Activated T-helper 1 cell treated with anti-CD3 and anti-CD28 coated beads, Interleukin-2, amount 50 U/mL, for 16 hours (primary cell): ENCODE measurements at places on chromosomes 3 and 15.

- DNase-seq = no peak
Observed at GRCh38 chr3:55426486-55426885, 60.6 kb downstream of the WNT5A start.

GRCh38 chr3:175093748-175094147, 234.6 kb downstream of the NAALADL2 start:
- no peak for DNase-seq

- DNase-seq = no peak
Observed at GRCh38 chr15:42138968-42139386, 17.5 kb downstream of the PLA2G4F start.

- no peak for DNase-seq
Observed at GRCh38 chr15:74920456-74920855, 13.8 kb upstream of the FAM219B start.

DNA sequence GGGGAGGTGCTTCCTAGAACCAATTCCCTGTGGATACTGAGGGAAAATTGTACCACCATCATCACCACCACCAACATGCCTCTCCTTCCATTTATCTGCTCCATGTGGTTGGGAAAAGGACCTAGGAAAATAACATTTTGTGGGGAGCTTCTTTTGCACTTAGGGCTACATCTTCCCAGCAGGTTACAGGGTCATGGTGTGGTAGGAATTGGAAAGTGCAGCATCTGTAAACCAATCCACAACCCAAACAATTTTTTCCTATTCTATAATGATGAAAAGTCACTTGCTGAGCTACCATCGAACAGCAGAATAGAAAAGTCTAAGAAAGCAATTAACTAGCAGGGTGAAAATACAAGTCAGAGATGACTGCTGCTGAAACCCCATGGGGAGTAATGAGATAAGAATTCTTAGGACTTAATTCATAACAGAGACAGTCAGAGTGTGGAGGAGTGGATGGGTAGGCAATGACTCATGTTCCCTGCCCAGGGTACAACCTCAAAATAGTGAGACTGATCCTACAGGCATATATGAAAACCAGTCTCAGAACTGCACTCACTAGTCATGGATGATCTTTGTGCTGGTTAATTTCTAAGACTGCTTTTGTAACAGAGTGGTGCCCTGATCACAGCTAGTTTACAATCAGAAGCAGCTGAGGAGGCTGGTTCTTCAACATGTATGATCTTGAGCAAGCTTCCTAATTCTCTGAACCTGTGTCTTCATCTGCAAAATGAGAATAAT, 38.1 kb upstream of the LEKR1 start:
- no peak for DNase-seq

- no peak for DNase-seq
Observed at GRCh38 chr15:60408463-60408981, 10.7 kb upstream of the ANXA2 start.

- no peak for DNase-seq
Observed at GRCh38 chr3:189368384-189368783, 196.6 kb downstream of the TPRG1 start.

DNA sequence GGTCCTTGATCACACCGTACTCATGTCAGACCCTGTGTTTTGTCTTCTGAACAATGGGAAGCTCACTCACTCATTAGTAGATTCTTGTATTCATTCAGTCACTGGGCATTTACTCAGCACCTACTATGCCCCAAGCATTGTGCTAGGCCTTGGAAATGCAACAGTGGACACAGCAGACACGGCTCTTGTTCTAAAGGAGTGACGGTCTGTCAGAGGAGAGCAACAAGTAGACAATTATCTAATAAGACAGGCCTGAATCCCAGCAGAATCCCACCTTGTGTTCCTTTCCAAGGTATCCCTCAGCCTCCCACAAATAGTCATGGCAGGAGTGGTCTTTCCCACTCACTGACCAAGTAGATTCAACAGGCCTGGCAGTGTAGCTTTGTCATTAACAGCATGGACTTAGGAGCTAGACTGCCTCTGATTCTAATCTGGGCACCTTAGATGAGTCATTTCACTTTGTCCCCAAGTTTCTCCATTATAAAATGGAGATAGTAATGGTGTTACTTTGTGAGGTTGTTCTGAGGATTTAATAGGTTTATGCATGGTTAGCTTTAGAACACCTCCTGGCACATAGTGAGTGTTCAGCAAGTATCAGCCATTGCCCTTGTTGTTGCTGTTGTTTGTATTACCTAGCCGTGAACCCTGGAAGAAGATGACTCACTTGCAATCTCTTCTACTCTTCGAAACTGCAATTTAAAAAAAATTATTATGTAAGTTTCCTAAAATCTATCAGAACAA, 69.1 kb downstream of the SSUH2 start:
- no peak for DNase-seq

DNA sequence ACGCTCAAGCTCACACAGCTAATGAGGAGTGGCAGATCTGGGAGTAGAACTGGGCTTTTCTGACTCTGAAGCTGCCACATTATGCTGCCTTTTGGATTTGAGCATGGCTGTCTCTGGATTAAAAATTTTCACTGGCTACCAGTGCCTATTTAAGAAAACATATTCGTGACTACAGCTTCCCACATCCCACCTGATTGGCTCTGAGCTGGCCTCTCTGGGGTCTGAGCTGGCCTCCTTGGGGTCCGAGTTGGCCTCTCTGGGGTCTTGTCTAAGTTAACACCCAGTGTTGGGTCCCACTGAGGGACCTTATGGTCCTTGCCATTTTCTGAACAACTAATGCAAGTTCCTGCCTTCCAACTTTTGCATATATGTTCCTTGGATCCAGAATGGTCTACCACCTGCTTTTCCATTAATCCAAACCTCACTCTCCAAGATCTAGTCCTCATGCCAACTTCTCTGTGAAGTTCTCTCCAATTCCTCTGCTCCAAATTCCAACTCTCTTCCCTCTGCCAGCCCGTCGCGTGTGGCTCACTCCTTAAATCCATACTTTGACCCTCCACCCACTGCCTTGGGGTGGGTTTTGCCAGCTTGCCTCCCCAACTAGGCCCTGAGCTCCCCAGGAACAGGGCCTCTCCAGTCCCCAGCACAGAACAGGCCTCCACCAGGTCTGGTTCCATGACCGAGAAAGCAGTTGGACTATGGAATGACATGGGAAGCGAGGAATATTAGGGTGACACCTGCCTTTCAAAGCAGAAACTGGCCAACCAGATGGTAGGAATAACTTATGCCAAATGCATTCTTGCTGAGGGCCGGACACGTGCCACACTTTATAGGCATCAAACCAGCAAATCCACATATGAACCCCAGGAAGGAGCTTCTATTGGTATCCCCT, 42.5 kb downstream of the ATP2B2 start:
- no peak for DNase-seq

GRCh38 chr3:53581671-53582070, 87.3 kb downstream of the CACNA1D start:
- DNase-seq = no peak

DNA sequence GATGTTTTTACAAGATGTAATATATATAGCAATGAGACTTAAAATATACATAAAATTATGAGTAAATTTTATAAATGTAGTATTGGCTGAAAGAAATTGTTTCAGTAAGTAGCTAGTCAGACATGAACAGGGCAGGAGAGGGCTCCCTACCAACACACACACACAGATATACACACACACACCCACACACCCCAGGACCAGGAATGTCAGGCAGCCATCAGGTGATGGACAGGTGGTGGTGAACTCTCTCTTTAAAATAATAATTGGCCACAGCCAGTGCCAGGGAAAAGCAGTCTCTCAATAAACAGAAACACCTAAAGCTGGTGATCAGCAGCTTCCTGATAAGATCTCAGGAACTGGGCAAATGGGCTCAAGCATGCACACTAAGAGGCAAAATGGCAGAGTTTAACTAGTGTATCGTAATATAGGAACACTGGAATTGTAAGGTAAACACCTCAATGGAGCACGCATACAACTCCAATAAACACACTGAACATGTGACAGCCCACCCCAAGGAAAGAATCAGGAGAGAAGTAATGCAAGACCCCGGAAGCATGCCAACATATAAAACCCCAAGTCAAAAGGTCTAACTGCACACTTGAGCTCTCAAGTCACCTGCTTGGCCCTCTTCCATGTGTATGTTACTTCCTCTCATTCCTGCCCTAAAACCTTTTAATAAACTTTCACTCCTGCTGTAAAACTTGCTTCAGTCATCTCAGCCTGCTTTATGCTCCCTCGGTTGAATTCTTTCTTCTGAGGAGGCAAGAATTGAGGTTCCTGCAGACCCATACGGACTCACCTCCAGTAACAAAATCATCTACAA, 1034.1 kb upstream of the SEMA6D start:
- DNase-seq = no peak

DNA sequence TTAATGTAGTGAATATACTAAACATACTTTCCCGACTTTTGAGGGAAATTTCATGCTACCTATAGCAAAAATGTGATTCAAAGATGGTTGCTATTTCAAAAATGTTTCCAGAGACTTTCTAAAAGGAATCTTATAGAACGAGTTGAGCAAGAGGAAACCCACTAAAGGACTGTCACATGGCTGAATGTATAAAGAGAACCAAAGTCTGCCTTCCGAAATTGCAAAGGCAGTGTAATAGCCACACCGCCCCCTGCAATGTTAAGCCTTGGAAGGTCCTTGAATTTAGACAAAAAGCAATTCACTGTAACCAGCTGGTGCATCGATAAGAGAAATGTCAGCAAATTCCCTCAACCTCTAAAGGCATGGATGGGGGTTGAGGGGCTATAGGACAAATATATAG, 142.8 kb downstream of the CHL1 start:
- DNase-seq = no peak

- DNase-seq = no peak
Observed at GRCh38 chr15:57785959-57786358, 79.4 kb downstream of the POLR2M start.

DNA sequence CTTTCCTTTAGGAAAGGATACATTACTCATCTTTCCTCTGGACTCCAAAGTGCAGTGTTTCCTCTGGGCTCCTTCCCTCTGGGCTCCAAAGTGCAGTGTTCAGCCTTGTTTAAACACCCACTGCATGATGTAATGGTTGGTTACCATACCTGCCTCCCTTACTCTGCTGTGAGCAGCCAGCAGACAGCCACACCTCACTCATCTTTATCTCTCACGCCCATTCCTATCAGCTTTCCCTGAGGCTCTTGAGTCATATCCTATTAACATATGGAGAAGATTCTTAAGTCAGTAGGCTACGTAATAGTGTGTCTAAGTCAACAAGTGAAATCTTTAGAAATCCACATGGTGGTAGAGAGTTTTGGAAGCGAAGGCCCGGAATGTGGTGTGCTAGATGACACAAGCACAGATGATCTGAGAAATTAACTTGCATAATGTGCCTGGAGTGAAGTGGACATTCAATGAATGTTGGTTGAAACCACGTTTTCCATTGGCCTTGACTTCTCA, 97.2 kb upstream of the CTNNB1 start:
- no peak for DNase-seq

DNA sequence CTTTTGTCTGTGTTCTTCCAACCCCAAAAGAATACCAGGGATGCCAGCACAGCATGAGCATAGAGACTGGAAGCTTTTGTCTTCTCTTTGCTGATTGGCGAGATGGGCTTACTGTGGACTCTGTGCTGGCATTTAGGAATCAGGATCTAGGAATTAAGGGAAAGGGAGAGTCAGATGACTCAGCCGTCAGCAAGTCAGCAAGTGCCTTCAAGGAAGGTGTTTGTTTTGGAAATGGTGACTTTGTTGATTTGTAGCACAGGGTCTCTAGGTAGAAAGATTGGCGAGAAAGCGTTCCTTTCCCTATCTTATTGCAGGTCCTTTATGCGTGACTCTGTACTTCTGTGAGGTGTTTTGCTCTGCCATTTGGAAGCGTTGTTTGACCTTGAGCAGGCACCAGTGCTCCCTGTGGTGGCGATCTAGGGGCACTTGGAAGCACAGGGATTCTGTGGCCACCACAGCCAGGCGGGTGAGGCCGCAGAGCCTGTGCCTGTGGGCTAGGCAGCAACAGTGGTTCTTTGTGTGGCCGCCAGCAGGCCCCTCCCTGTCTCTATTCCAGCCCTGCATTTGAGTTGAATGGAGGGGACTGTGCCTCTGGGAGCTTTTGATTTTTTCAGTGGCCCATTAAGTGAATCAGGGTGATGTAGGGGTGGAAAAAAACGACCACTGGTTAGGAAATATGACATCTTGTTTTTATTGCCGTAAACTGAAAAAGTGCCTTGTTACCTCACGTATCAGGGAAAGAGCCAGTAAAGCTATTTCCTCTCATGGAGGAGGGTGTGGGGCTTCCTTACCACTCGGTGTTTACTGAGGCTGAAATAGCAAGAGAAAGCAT, 19.0 kb downstream of the FAN1 start:
- no peak for DNase-seq

DNA sequence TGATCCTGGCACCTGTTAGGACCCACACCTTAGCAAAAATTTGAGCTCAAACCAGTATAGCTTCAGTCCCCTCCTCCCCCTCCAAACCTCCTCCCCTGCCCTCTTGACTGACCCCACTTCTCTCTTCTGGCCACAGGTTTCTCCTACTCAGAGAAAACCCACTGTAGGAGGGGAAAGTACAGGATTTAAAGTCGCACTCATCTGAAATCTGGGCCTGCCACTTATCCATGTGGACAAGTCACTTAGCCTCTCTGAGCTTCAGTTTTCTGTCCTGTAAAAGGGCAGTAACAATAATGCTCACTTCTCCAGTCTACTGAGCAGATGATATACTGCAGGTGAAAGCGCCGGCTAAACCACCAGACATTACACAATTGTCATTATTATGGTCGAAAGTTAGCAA, 142.7 kb downstream of the MEGF11 start:
- no peak for DNase-seq

DNA sequence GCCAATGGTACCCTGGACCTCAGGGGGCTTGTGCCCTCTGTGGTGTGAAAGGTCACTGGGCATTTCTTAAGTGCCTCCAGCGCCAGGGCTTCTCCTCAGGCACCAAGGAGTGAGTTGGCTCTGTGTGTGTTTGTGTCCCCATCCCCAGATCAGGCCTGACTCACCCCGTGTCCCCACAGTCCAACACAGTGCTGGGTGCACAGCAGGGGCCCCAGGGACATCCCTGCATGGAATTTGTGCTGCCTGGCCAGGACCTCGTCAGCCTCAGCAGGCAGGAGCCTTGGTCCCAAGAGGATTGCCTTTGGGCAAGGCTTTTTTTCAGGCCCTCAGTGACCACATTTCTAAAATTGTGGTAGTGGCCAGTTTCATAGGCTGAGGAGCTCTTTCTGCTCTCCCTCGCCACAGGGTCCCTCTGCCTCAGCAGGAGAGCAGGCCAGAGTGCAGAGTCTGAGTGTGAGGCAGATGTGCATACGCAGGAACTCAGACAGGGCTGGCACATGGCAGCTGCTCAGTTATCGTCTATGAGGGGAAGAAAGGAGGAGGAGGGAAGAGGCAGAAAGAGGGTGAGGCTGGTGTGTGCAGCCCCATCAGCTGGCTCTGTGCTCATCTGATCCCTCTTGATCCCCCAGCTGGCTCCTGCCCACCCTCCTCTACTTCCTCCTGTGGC, 215.6 kb downstream of the RPLP1 start:
- DNase-seq = no peak

- DNase-seq = no peak
Observed at GRCh38 chr3:14962762-14963161, 15.4 kb downstream of the NR2C2 start.

DNA sequence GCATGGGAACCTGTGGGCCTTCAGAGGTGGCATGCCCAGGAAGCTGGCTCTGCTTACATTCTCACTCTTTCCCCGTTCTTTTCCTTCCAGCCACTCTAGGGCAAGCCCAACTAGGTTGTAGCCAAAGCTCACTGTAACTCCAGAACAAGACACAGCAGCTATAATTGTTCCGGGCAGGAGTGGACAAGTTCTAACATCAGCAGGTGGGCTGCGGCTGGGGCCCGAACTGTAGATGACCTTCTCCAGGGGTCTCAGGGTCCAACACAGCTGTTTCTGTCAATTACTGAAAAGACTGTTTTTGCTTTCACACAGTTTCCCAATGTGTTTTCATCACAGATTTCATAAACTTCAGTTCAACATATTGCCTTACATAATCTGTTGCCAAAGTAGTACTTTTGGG, 11.5 kb downstream of the RASGRP1 start:
- no peak for DNase-seq
